ENCODE measurements at places on chromosomes 5 and 9.

DNA sequence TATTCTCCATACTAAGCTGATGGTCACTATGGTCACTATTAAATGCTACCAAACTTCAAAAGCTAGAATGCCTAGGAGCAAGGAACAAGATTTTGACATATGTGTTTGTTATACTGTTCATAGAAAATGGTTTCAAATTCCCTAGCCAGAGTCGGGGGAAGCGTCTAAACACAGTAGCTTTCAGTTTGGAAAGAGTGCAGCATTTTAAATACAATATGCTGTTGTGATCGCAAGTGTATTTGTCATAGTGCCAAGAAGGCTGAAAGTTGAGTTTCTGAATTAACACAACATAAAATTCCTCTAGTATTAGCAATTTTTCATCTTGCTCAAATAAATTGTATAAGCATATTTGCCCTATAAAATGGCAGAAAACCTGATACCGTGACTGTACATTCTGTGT lies 280.4 kb downstream of the ZNF608 start:
- no peak for DNase-seq

DNA sequence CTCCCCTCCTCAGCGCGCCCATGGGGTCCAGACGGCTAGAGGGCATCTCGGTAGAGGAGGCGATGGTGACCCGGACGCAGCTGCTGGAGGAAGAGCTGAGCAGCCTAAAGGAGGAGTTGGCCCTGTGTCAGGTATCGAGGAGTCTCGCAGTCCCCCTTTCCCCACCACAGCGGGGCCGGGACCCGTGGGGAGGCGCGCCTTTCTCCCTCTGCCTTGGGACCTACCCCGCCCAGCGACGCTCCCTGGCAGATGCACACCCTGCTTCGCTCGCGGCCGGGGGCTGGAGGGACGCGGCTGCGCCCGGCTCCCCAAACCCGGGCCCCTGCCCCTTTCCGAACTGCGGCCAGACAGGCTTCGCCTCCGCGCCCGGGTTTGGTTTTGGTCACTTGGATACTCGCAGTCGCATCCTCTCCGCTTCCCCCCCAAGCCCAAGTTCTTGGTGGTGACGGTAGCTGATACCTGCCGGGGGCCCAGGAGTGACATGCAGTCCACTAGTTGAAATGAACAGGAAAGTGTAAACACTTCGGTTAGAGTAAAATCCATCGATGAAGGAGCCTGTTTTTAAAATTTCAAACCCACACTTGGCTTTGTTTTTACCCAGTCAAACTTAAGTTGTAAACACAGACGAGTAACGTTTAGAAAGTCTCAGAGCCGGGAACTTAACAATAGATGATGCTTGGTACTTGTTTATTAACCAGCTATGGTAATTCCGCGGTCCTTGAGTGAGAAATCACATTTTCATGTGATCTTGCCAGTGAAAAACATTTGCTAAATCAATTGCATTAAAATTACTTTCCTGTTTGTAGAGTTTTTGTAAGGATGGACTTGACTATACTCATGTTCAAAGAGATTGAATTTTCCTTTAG lies 688 bp downstream of the CNTLN start:
- DNase-seq = no peak

DNA sequence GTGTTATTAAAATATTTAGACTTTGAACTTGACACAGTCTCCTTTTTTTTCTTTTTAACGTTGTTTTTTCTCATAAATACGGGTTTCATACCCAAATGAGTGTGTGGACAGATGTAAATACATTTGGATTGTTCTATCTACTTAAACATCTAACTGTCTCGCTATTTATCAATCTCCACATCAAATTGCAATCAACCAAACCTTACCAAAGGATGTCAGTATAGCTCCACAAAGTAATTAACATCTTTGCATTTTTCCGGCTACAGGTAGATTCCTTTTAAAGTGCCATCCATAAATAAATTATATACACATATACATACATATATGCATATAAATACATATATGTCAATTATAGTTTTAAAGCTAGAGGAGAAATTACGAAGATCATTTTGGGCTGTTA lies 705 bp upstream of the CDH10 start:
- DNase-seq = no peak

GRCh38 chr5:51832934-51833470 lies 449.8 kb downstream of the ISL1 start:
- DNase-seq = no peak

DNA sequence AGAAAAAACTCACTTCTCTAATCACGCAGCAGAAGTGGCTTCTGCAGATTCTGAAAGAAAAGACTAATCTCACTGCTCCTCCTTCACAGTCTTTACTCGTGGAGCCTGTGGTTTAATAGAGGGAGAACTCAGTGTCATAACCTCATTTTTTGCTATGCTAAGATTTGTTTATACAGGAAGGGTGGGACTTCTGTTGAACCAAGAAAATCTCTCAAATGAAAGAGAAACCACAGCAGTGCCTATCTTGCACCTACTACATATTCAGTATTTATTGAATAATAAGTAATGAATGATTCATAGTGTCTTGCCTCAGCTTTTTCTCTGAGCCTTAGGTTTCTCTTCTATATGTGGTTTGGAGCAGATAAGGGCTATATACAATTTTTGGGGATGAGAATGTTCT lies 136.1 kb upstream of the DMAC1 start:
- DNase-seq = peak; percentile 3

DNA sequence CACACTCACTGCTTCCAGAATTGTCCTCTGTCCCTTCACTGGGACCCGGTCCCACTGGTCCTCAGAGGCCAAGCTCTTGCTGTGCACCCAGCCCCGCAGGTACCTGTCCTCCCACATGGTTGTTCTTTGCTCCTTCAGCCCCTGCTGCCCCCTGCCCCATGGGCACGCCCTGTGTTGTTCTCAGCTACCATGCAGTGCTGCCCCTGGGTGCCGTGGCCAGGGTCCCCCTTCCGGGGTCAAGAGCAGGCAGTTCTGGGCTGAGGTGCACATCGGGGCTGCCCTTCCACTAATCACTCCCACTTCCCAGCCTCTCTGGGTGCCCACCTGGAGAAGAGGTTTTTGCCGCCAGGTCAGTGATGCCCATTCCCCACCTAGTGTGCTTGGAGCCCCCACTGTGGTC lies 31.9 kb upstream of the SUSD3 start:
- no peak for DNase-seq
